A549 (cell line): ENCODE measurements at places on chromosomes 16 and 17. TPM values are rescaled to one million over a fixed set of nuclear protein-coding genes. Genes with fewer than 3 reads are reported as not detected.
A peak's percentile ranks its signal among the peaks of the same experiment; 100 is the strongest.

EEF2KMT gene
- 22.1 to 24.9 TPM (median 22.6 TPM) in 3 replicates for polyA plus RNA-seq

TEKT5 gene
- polyA plus RNA-seq: 0.09 TPM in 1 of 3 replicates, not detected in the others

JPH3 gene
- polyA plus RNA-seq: 1.4 to 1.6 TPM (median 1.4 TPM) in 3 replicates

FAM83G gene
- 19.8 to 22.0 TPM (median 20.5 TPM) in 3 replicates for polyA plus RNA-seq

CD300H gene
- polyA plus RNA-seq: 0.37 to 0.50 TPM (median 0.45 TPM) in 3 replicates

CACNG1 gene
- 0.09 to 0.17 TPM (median 0.15 TPM) in 3 replicates for polyA plus RNA-seq

DNA sequence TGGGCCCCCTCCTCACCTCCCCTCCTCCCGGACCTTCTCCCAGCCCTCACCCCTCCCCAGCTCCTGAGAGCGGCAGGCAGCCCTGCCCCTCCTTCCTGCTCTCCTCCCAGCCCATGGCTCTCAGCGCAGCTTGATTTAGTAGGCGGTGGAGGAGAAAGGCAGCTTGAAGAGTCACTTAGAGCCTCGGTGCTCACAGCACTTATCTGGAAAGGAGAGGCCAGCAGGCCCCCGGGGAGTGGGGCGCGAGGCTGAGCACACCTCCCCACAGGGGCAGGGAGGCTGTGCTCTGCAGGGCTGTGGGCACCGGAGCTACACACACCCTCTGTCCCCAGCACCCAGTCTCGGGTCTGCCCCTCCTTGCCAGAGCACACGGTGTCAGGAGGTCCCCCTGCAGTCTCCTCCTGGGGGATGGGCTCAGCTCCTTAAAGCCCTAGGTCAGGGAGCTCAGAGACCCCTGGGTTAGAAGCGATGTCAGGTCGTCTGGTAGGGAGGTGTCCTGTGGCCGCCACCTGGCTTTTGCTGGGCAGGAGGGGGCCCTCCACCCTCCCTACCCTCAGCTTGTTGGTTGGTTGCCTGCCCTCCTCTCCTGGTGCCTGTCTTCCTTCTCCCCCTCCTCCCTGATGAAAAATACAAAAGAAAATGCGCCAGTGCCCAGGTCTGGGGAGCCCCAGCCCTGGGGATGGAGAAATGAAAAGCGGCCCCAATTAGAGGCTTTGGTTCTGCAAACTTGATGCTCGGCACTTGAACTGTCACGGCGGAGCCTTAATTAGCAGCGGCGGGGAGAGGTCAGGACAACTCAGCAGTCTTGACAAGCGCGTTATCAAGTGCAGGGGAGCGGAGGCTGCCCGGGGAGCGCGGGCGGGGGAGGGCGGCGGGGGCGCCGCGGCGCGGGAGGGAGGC is 151.1 kb upstream of the GSE1 start:
- no peak for DNase-seq

GRCh38 chr17:76492989-76493501 is 8.2 kb downstream of the RHBDF2 start:
- DNase-seq: no peak

GRCh38 chr16:84785843-84786581 is 33.8 kb upstream of the CRISPLD2 start:
- DNase-seq: no peak

- no peak for DNase-seq
Observed at GRCh38 chr17:19672009-19672750, 23.6 kb downstream of the ALDH3A2 start.

- no peak for DNase-seq
Observed at GRCh38 chr16:55076053-55076452, 145.4 kb downstream of the IRX5 start.

DNA sequence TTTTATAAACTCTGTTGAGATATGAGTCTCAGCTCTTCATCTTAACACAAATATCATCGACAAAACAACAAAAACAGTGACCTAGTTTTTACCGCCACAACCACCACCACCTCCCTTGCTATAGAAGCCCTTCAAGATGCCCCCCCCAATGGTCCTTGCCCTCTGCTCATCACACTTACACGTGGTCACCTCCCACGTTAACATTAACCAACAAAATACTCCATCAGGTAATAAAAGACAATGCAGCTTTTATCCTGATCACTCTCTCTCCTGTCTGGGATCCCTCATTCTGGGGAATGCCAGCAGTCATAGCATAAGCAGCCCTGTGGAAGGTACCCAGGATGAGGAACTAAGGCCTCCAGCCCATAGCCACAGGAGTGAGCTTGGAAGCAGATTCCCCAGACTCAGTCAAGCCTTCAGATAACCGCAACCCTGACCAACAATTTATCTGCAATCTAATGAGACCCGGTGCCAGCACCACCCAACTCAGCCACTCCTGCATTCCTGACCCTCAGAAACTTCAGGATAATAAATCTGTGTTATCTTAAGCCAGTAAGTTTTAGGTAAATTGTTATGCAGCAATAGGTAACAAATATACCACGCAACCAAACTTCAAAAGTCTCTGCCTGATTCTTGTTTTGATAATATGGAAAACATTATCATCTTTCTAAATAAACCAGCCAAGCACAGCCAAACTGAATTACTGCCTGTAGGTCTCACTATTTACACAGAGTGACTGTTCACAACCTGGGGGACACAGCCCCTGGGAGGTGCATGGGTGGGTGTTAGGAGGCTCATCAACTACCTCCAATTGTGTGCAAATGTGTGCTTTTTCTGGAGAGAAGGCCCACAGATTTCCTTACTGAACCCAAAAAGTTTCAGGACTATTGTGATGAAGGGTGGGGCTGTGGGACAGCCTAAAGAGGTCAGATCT is 6.1 kb downstream of the PECAM1 start:
- no peak for DNase-seq

- DNase-seq: no peak
Observed at GRCh38 chr16:68236137-68236825, 354 bp upstream of the ESRP2 start.

DNA sequence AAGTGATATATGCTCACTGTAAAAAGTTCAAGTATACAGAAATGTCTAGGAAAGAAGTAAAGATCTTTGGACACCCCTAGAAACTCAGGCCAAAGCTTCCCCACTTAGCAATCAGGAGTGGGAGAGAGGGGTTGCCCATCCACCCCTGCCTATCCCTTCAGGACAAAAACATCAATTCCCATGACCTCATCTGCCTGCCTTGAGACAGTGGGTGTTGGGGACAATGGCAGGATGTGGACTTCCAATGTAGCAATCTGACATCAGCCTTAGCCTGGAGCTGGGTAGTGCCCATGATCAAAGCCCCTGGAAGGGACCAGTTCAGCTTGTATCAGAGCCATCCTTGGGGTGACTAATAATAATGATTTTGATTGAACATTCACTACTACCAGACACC is 18.1 kb downstream of the ITPRIPL2 start:
- no peak for DNase-seq

DNA sequence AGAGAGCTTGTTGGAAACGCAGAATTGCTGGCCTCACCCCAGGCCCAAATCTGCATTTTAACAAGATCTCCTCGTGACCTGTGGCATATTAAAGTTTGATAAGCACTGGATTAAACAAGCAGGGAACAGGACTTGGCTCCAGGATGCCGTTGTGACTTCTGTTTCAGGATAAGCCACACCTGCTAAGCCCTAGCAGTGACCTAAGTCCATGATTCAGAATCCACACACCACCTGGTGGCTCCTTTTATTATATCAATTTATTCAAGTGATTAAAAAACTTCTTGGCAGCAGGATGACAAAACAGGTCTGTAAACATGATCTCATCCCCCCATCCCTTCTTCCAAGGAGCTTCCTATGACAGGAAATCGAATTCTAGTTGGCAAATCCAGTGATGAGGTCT is 9.1 kb downstream of the NAGPA start:
- DNase-seq: peak; percentile 75

GRCh38 chr16:2023092-2024031 is 3.3 kb upstream of the NHERF2 start:
- DNase-seq: peak; percentile 88

DNA sequence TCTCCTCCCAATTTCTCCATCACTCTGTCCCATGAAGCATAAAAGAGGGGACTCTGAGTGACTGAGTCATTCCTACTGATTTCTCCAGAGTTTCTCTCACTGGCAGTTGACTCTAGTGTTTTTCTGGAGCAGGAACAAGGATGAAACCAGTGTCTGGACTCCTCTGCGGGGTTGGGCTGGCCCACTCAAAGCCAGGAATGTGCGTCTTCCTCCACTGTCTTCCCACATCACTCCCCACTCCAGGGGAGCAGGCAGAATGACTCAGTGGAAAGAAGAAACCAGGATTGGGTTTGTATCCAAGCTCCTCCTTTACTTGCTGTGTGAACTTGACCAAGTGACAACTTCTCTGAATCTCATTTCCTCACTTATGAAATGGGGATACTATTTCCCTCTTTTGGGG is 497.5 kb upstream of the SALL1 start:
- DNase-seq: no peak

DNA sequence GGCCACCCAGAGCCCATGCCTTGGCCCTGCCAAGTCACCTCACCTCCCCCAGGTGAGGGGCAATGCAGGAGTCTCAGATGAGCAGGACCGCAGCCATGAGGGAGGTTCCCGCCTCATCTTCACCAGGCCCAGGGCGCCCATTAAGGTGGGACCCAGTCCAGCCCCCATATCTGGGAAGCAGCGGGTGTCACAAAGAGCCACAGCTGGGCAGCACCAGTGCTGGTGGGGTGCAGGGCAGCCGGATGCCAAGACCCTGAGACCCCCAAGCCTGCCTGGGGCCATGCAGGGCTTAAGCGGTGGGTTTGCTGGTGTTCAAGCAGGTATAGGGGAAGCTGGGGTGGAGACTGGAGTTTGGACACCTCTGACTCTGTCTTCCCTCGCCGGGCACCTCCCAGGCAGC is 237.8 kb upstream of the GSE1 start:
- no peak for DNase-seq

DNA sequence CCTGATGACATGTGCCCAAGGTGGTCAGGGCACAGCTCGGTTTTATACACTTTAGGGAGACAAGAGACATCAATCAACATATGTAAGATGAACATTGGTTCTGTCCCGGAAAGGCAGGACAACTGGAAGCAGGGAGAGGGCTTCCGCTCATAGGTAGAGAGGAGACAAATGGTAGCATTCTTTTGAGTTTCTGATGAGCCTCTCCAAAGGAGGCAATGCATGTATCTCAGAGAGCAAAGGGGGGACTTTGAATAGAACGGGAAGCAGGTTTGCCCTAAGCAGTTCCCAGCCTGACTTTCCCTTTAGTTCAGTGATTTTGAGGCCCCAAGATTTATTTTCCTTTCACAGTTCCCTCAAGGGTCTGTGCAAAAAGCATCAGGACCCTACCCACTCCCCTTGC is 172.4 kb upstream of the TNRC6C start:
- no peak for DNase-seq

DNA sequence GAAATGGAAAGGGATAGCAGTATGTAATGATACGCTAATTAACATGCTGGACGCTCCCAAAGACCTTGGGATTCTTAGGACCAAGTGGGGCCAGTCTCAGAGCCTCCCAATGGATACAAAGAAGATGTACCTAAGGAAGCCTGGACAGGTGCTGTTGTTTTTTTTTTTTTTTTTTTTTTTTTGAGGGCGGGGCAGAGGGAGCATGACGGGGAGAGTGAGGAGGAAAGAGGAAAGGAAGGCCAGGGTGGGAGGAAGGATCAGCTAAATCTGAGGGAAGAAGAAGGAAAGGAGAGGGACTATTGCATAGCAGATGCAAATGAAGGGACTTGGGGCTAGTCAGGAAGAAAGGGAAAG is 2.5 kb downstream of the VAMP2 start:
- DNase-seq: no peak

DNA sequence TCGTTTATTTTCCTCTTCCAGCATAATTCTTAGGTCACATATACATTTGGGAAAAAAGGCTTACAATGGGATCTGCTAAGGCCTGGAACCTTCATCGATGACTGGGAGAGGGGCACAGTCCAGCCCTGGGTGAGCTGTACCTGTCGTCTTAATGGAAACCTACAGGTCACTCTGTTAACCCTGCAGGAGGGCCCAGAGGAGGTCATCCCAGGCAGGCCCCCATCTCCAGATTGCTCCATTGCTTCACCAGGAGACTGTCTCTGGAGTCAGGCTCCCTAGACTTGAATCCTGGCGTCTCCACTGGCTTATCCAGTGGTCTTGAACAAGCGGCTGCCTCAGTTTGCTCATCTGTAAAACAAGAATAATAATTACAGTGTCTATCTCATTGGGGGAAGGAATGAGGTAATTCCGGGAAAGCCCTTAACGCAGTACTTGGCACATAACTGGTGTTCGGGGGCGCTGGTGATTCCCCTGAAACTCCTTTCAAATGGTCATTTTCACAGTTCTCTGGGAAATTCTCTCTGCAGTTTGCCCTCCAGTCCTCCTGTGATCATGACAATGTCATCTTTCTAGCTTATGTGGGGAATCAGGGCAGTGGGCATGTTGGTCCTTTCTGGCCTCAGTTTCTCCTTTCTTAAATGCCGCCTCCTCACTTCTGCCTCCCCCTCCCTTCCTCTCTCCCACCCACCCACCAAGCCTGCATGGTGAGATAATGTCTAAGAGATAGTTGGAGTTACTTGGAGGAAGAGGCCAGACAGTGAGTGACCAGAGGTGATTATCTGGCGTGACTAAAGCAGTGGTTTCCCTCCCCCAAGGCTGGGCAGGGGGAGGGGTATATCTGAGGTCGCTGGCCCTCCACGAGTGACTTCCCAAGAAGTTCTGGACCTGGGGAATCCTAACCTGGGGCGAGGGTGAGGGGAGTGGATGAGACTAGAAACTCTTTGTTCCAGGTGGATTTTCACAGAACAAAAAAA is 31.3 kb upstream of the TAC4 start:
- no peak for DNase-seq

- no peak for DNase-seq
Observed at GRCh38 chr17:10135539-10136257, 62.7 kb downstream of the GAS7 start.

DNA sequence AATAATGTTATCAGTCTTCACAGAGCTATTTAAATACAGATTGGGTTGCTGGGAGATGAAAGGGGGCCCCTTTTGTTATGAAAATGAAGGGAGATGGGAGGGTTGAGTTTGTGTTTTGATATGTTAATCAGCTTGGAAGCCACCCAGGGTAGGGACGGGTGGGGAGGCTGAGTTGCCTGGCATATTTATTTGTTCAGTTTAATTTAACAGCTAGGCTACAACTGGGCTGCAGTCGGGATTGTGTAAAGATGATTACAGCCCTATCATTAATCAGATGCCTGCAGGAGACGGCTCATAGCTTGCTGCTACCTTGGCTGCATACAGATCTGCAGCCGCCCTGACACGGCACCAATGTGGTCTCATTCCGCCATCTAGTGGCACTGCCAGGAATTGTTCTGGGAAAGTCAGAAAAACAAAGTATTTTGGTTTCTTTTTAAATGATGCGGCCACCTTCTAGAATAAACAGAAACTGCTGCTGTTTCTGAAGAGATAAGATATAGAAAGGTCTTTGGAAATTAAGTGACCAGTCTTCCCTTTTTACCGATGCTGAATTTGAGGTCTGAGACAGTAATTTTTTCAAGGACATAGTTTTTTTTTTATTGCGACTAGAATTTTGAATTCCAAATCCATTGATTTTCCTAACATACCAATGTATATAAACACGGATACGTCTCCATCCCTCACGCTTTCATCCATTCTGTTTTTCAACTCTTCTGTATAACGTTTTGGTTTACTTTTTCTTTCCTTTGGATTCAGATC is 458.0 kb upstream of the ASIC2 start:
- peak; percentile 32 for DNase-seq

GRCh38 chr17:77212081-77212832 is 71.5 kb downstream of the SEC14L1 start:
- DNase-seq: no peak
